ENCODE measurements at places on chromosomes 6 and 20.
A peak's percentile ranks its signal among the peaks of the same experiment; 100 is the strongest.

DNA sequence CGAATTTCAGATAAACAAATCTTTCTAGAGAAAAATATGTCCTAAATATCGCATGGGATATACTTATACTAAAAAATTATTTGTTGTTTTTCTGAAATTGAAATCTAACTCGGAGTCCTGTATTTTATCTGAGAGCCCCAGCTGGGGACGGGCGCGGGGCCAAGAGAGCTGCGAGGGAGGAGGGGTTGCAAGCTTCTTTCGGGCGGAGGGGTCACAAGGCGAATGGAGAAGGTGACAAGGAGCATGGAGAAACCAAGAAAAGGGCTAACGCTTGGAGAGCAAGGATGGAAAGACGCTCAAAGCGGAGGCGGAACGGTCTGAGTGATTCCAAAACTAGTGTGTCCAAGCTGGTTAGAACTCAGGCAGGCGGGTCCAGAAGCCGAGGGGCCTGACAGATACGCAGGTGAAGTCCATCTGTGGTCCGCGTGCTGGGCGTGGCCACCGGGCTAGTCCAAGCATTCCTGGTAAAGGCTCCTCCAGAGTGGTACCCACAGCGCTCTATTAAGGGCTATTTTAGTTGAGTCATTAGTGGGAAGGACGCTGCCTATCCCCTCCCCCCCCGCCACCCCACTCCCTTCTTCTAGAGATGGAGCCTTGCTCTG is 41.5 kb upstream of the ZNFX1 start:
- DNase-seq: no peak

DNA sequence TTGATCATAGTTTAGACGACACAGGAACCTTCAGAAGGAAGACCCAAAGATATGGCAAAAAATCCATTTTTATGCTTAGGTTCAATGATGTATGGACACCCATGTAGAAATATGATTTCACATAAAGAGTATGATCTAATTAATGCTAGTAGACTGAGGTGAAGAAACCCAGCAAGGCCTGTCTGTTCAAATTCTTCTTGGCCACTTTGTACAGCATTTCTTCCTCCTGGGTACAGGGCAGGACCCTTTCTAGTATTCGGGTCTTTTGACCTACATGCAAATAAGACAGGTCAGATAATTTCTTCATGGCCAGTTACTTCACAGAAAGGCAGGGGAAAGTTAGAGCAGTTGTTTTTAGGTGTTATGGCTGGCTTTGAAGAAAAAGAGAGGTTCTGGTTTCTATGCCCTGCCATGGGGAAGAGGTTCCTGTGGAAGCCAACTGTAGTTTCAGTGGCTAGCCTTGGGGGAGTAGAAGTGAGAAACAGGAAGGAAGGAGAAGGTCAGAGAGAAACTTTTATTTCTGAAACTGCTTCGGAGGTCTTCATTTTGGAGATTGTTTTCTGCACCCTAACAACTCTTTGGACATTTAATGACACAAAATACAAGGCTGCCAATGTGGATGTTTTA is 208.3 kb downstream of the PTPRK start:
- no peak for DNase-seq

DNA sequence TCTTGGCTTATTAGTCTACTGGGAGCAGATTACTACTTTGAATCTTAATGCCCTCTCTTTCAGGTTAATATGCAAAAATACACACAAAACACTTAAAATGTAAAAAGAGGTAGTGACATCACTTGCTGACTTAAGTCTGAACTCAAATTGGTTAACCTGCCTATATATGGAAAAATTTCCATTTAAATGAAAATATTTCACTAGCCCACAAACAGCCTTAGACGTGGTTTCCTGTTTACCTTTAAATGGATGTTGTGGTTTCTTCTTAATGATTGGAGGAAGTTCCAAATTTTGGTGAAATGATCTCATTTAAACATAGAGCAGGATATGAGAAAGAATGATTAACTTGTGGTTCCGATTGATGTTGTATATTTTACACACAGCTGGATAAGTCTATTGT is 553.7 kb downstream of the CD109 start:
- DNase-seq: no peak

- no peak for DNase-seq
Measured at GRCh38 chr6:43891072-43891870, 121.3 kb downstream of the VEGFA start.

- DNase-seq: no peak
Measured at GRCh38 chr6:13375360-13375878, 47.1 kb upstream of the TBC1D7 start.

- DNase-seq: no peak
Measured at GRCh38 chr6:114375541-114376192, 32.8 kb upstream of the HS3ST5 start.

DNA sequence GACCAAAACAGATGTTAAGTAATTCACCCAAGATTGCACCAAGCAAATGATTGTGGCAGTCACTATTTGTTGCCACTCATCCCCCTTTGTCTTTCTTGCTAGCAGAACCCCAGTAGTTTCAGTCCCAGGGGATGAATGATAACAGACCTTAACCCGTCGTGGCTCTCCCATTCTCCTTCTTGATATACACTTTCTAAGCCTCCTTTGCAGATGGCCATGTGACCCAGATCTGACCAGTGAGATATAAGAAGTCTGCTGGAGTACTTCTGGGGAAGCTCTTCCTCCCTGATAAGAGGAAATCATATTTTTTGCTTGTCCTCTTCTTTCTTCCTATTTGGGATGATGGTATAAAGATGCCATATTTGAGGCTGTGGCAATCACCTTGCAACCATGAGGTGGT is 9.6 kb upstream of the SH3BGRL2 start:
- no peak for DNase-seq

DNA sequence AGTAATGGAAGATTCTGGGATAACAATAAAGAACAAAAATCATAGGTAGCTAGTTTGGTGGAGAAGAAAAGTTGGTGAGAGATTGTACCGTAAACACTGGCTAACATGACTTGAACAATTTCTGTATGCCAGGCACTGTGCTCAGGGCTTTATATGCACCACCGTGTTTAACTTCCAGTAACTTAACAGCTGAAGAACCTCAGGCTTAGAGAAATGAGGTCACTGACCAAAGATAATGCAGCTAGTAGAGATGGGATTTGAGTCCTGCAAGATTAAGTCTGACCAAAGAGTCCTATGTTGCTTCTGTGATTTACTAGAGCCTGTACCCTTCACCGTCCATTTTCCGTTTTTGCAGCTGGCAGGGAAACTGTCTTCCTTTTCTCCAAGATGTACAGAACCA is 2.7 kb downstream of the CSTF1 start:
- DNase-seq: no peak

- DNase-seq: no peak
Measured at GRCh38 chr6:99254616-99255550, 94.6 kb downstream of the FAXC start.

- DNase-seq: no peak
Measured at GRCh38 chr20:17711267-17711627, 11.5 kb downstream of the BANF2 start.

- DNase-seq: no peak
Measured at GRCh38 chr6:65667916-65668656, 38.9 kb downstream of the EYS start.

DNA sequence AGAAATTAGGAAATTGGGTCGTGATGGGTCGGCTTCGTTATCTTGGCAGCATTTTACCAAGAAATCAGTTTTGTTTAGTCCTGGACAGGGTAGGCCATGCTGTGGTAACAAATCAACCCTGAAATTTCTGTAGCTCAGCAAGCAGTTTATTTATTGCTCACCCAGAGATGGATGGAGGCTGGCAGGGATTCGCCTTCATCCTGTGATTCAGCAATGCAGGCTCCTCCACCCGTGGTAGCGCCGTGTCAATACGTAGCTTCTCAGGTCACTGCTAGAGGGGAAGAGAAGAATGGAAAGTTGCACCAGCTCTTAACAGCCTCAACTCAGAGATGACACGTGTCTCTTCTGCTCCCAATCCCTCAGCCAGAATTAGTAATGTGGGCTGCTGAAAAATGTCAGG is 157.0 kb upstream of the SGK1 start:
- no peak for DNase-seq

- no peak for DNase-seq
Measured at GRCh38 chr6:27312950-27313271, 838 bp upstream of the POM121L2 start.

- DNase-seq: no peak
Measured at GRCh38 chr6:142676027-142676443, 268.9 kb downstream of the HIVEP2 start.

DNA sequence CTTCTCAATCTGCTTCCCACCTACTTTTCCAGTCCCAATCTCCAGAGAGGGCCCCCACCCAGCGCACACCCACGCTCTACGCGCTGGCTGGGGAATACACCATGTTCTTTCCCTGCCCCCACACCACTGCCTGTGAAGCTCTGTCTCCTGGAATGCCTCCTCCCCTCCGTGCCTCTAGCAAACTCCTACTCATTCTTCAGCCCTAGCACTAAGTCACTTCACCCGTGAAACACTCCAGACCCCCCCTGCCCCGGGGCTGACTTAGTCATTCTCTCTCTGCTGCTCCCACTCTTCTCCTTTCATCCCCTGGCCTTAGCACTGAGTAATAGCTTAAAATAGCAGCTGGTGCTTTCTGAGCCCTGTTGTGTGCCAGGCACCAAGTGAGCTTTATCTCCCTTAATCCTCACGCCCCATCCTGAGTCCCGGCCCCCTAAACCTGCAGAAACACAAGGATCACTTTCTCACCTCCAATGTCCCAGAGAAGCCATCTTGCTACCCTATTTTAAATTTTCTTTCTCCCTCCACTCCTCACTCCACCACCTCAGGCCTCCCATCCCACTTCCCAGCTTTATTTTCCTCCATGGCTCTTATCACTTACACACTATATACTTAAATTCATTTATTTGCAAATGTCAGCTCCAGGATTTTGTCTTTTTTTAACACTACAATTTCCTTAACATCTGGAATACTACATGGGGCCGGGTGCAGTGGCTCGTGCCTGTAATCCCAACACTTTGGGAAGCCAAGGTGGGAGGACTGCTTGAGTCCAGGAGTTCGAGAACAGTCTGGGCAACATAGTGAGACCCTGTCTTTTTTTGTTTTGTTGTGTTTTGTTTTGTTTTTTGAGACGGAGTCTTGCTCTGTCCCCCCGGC is 6.3 kb upstream of the PARD6B start:
- peak; percentile 89 for DNase-seq

GRCh38 chr20:3691897-3692296 is 10.1 kb upstream of the ADAM33 start:
- no peak for DNase-seq

GRCh38 chr20:56865055-56865454 is 235.9 kb downstream of the TFAP2C start:
- DNase-seq: no peak

GRCh38 chr6:15351631-15352030 is 105.8 kb downstream of the JARID2 start:
- DNase-seq: peak; percentile 83

DNA sequence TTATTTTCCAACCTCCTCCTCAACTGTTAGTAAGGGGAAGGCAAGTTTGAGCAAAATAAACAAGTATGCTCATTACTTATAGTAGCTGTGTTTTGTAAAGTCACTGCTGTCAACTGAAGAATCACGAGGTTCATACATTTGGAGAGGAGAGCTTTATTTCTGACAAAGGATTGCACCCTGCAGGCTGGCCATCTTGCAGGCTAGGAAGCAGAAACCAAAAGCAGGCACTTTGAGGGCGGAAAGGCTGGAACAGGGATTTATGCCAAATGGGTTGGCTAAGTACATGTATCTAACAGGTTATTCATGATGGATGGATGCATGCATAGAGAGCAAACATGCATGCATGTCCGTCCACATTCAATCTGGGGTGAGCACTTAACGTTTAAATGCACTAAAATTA is 46.7 kb downstream of the PSMB1 start:
- no peak for DNase-seq

- DNase-seq: no peak
Measured at GRCh38 chr20:37413023-37413334, 67.0 kb downstream of the SRC start.

GRCh38 chr6:161079566-161080262 is 88.1 kb downstream of the MAP3K4 start:
- DNase-seq: peak; percentile 44

GRCh38 chr20:45405571-45406259 is 2.4 kb upstream of the DBNDD2 start:
- DNase-seq: no peak

GRCh38 chr6:130307752-130308361 is 58.0 kb upstream of the TMEM200A start:
- peak; percentile 37 for DNase-seq

DNA sequence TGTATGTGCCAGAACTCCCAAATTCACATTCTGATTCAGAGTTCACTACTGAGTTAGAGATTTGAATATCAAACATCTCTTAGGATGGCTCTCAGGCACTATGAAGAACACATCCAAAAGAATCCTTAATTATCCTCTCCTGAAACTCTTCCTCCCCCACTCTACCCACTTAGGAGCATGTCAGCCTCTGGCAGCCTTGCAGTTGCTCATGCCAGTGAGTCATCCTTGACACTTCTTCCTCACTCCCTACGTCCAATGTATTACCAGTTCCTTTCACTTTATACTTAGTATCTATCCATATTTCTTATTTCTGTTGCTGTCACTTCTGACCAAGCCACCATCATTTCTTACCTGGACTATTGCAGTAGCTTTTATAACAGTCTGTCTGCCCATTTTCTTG is 192.0 kb upstream of the IMPG1 start:
- no peak for DNase-seq

- DNase-seq: no peak
Measured at GRCh38 chr6:106972500-106972899, 2.0 kb downstream of the CD24 start.

DNA sequence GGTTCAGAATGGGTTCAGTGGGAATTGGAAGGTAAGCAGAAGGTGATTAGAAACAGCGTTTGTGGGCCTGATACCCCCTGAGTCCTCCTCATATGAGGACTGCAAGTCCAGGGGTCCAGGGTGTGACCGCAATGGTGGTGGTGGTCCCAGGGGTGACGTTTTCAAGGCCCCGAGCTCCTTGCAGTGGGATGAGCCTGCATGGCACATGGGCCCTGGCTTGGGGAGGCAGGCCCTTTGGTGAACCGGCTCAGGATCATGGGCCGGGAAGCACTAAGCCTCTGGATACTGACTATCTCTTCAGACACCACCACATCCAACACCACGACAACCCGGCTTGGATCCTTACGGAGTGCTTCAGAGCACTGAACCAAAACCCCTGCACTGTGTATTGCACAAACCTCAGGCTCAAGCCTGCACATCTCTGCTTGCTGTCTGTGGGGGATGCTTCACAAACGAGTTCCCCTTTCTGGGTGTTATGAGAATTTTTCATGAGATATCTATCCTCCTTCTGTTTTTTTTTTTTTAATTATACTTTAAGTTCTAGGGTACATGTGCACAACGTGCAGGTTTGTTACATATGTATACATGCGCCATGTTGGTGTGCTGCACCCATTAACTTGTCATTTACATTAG is 67.9 kb downstream of the STK35 start:
- DNase-seq: no peak
